Kidney capillary endothelial cell (primary cell): ENCODE measurements at places on chromosomes 12 and 14.

DNA sequence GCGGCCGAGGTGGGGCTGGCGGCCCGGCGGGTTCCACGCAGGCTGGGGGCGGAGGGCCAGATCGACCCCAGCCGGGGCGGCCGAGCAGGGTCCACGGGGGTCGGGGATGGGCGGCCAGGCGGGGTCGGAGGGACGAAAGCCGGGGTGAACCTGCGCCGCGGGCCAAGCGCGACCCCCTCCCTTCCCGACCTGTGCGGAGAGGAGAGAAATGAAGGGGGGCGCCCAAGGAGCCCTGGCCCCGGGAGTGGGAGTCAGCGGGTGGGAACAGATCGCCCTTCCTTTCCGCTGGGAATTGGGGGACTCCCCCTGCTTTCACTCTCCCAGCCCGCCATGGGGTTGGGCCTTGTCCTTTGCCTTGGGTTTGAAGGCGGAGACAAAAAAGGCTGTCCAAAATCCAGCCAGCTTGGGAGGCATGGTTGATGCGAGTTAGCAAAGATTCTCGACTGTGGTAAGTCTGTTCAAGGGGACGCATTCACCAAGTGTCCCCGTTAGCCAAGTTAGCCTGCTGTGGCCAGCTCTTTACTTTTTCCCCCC, 559 bp upstream of the CKAP4 start:
- peak; percentile 34 for DNase-seq

DNA sequence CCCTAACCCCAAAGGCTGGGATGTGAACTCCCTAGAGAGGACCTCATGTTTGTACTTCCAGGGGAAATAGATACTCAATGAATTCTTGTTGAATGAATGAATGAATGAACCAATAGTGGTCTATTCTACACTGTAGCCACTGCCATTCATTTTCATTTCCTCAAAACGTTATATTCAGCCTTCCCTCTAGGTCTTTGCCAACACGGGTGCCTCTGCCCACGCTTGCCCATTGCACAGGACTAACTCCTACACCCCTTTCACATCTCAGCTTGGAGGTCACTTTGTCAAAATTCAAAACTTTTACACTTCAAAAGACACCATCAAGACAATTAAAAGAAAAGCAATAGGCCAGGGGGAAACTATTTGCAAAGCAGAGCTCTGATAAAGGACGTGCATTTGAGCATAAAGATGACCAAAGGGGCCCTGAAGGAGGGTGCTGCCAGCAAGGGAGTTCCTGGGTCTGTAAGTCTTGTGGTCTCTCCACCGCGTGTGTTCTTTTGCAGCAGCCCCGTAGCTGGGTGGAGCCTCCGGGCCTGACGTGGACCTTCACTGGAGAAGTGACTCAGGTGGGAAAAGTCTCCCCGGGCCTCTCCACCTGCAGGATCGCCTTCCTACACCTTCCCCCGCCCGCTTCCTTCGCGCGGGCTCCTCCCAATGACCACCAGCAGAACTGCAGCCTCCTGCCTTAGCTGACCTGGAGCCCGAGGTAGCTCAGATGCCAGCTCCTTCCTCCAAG, 31.5 kb downstream of the TMEM63C start:
- peak; percentile 26 for DNase-seq

DNA sequence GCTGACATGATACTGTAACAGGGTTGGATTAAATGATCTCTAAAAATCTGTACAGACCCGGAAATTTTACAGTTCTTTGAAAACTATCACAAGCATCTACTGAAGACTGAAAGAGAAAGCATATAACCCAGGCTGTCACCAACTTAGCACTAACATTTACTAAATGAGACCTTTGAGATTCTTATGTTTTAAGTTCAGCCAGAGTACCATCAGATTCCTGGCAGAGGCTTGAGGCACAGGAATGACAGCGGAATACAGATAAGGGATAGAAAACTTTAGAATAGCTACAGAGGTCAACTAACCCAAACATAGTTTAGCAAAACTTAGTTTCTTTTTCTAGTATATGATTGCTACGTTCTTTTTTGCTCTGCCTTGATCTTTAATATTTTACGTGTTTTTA, 91.6 kb upstream of the FERMT2 start:
- DNase-seq: no peak

DNA sequence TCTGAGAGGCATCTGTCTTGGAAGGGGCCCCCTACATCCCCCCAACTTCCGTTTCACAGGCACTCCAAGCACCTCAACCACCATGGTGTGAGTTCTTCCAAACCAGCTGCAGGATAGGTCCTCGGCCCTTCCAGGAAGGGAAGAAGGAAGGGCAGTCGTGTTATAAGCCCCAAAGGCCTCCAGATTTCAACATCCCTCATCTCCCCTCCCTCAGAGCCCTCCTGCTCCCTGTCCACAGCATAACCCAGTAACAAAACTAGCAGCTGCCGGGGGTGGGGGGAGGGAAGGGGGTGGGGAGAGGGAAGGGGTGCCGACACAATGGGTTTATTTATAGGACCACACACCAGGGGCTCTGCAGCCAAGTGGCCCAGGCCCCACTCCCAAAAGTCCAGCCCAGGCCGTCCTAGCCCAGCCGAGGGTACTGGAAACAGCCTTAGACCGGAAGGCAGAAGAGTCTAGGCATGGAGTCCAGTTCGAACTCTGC, 18.3 kb downstream of the NCKAP5L start:
- no peak for DNase-seq

- no peak for DNase-seq
These were observed 984.0 kb downstream of the GALC start for GRCh38 chr14:87008965-87009364.

DNA sequence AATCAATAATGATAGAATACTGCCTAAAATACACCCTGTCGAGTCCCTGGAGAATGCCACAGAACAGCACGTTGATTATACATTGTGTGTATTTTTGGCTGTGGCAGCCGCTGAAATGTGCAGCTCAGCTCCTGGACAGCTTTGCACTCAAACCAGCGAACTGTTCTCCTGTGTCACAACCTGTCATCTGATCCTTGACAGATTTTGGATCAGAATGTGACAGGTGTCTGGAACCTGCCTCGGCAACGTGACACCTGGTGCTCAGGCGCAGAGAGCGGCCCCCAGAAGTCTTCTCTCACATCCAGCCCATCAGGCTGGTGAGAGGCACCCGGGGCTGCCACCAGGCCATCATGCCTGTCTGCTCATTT, 19.3 kb downstream of the MVK start:
- DNase-seq: no peak

DNA sequence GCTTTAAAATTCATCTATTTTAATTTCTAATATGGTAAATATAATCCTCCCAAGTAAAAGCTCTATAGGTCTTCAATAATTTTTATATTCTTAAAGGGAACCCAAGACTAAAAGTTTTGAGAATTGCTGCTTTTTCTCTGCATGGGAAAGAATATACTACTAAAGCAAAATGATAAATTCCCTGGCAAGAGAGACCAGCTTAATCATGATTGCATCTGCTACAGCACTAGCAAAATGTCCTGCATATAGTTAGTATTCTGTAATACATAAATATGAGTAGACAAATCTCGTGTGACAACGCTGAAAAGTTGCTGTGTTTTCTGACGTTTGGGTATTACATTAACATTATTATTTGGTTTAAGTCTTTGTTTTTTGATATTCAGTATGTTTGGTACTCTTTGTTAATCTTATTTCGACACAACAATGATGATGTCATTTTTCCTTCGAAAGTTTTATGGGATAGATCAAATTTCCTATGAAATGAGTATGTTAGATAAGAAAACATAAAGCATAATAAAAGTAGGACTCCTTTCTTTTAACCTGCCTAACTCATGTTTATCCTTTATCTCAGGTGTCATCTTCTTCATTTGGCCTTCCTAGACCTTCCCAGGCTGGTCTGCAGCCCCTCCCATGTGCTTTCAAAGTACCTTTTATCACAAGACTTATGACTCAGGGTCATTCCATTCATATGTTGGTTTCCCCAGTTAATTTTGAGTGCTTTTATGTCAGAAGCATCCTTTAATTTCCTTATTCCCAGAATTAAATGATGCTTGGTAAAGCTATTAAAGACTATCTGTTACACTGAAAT, 321.9 kb downstream of the RAD51B start:
- DNase-seq: no peak

GRCh38 chr12:98838231-98838647, 193.1 kb downstream of the APAF1 start:
- no peak for DNase-seq

DNA sequence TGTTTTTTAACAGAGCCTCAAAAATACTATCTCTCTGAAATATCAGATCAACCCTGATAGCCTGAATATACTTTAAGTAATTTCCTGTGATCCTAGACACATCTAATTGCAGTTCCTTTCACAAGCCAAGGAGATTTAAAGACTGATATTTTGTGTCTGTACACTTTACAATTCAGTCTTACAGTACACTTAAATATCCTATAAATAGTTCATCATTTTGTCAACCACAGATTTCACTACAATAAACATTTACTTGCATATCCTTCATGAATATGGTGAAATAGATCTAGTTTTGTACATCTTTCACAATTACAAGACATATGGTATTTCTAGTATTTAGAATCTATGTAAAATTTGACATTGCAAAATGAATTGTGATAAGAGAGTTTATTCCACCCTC, 161.0 kb downstream of the PAX9 start:
- DNase-seq: no peak

DNA sequence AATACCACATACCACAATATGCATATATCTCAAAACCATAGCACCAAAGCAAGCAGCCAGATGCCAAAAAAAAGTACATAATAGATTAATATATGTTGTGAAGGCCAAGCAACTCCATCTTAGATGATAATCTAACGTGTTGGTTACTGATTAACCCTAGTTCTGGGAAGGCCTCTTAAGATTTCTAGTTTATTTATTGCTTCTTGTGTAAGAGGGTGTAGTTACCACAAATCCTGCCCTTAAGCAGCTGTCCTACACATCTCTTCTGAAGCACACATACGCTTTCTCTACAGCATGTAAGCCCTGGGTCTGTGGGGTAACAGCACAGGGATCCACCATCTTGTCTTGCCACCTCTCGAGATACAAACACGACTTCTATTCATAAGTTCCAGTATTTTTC, 236.8 kb upstream of the AVPR1A start:
- no peak for DNase-seq

GRCh38 chr14:74424606-74425005, 1.4 kb downstream of the SYNDIG1L start:
- DNase-seq: no peak

DNA sequence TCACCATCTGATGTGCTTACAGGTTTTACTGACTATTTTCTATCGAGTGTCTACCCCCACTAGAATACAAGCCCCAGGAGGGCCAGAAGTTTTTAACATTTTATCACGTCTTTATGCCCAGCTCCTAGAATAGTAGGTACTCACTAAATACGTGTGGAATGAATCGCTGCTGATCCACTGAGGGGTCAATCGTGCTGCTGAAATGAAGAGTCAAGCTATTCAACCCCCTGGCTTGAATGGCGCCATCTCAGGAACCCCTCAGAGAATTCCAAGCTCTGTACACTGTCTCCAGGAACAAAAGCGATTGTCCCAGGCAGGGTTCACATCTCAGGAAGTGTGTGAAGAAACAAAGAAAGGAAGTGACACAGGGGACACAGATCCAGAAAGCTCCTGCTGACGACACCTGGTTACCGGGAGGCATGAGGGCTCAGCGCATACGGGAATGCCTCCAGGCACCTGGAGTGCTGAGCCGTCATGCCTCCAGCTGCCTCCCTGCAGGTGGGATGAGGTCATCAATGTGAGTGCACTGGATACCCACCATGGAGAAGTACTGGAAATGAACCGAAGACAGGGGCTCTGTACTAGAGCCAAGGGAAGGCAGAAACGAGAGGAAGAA, 45.6 kb downstream of the PITPNM2 start:
- peak; percentile 91 for DNase-seq

DNA sequence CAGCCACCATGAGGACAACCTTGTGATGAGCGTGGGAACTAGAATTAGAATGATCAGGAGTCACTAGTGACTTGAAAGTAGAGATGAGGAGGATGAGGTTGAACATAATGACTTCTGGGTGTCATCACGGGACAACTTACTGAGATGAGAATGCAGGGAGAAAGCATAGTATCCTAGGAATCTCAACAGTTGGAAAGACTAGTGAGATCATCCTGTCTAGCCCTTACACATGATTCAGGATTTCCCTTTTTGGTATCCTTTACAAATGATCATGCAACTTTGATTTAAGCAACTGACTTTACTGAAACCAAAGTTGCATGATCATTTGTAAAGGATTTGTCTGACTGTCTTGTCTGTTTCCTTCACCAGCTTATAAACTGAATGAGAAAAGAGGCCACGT, 51.8 kb upstream of the HIF1A start:
- no peak for DNase-seq

- DNase-seq: no peak
These were observed 27.2 kb upstream of the RGS6 start for GRCh38 chr14:71905031-71905430.

GRCh38 chr12:71810921-71811320, 28.6 kb upstream of the TBC1D15 start:
- DNase-seq: no peak

DNA sequence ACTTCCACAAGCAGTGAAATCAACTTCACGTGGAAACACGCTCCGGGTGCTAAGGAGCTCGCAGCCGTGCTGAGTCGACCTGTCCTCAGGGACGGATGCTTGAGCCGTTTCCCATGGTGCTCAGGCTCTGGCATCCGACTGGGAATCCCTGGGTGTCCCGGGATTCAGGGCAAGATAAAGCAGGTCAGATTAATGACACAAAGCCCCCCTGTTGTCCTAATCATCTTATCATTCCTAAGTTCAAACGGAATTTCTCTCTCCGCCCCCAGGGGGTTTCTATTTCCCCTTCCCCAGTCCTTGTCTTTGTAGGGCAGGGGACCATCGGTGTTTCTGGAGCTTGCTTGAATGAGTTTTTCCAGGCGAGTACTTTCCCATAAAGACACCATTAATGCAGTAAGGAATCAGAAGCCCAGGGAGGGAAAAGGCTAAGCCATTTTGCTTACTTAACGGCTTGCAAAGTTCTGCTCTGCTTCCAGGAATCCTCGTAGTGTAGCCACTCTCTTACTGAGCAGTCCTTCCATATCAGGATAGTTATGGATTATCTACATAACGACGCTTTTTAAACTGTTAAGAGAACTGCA, 116.5 kb downstream of the TMEM132C start:
- no peak for DNase-seq

GRCh38 chr14:101294136-101294535, 267.2 kb upstream of the DIO3 start:
- DNase-seq: no peak

GRCh38 chr12:50988051-50988450, 35.7 kb downstream of the HIGD1C start:
- no peak for DNase-seq

DNA sequence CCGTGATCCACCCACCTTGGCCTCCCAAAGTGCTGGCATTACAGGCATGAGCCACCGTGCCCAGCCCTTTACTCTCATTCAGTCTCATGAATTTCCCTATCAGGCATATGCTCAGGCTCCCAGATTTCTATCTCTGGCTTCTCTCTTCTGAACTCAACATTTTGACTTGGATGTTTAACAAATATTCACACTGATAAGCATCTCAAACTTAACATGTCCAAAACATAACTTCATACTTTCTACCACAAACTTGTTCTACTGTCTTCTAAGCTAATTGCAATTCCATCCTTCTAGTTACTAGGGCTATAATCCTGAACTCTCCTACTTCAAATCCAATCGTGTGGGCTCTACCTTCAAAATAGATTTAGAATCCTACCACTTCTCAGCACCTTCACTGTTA, 73.9 kb upstream of the PAWR start:
- DNase-seq: no peak
